ENCODE measurements at places on chromosomes 12 and 14.
A peak's percentile ranks its signal among the peaks of the same experiment; 100 is the strongest.

DNA sequence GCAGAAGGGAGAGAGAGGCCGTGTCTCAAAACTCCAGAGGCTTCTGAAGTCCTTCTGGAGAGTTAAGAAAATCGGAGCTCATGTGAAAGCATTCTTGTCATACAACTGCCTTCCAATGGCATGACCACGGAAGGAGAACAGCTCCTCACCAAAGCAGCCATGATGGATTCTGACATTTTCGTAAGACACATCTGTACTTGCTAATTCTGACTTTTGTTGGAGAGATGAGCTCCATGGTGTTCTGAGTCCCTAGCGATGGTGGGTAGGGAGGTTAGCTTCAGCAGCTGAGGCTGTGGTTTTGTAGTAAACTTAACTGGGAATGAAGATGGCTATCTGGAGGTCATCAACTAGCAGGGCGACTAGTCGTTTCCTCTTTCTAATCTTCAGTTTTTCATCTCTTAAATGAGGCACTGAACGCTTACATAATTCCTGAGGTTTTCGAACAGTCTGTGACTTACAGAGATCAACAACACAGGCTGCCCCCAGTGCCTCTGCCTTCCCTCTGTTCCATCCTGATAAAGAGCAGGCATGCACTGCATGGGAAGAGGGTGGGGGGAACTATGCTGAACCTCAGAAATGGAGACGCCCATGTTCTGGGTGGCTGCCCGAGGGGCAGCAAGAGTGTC lies 28.6 kb upstream of the DICER1 start:
- no peak for DNase-seq

GRCh38 chr14:49971156-49972130 lies 78.6 kb downstream of the ARF6 start:
- no peak for DNase-seq

DNA sequence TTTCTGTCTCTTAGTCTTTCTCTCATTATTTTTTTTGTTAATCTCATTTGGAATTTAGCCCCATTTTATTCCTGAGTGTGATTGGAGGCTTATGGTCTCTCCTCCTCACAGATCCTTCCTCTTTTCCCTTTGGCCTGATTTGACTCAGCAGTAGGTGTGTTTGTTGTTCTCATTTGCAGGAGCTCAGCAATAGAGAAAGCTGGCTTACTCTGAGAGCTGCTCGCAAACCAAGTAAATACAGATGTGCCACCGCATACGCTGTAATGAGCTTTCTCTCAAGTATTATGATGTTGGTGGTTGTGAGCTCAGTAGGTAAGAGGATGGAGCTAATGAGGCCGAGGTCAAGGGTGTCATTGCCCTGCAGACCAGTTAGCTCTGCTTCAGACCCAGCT lies 206.5 kb downstream of the ETV6 start:
- peak; percentile 94 for DNase-seq

- DNase-seq, result no peak
Observed at GRCh38 chr12:69068448-69068847, 135.5 kb upstream of the CPM start.

- DNase-seq, result no peak
Observed at GRCh38 chr12:14442221-14442881, 76.9 kb downstream of the ATF7IP start.

GRCh38 chr12:71392521-71393145 lies 47.0 kb upstream of the LGR5 start:
- peak; percentile 93 for DNase-seq

GRCh38 chr12:97601934-97602720 lies 139.5 kb downstream of the RMST start:
- DNase-seq, result no peak

GRCh38 chr14:32621585-32621984 lies 292.5 kb downstream of the AKAP6 start:
- DNase-seq, result peak; percentile 3

- no peak for DNase-seq
Observed at GRCh38 chr12:103799504-103799856, 41.6 kb downstream of the NT5DC3 start.

DNA sequence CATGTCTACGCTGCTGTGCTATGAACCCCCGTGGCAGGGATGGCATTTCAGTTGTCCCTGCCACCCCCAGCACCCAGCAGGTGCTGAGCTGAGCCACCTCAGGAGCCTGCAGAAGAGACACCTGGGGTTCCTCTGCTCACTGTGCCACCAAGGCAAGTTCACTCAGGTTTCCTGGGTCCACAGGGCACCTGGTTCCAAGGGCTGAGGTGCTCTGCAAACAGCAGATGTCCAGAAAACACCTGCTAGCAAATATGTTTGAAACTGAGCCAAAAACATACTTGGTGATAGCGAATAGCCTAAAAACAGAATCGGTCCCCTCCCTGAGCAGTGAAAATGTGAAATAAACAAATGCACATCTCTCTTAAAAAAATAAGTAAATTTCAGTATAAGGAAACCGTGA lies 35.6 kb upstream of the GPR68 start:
- DNase-seq, result peak; percentile 62

GRCh38 chr14:104137297-104138097 lies 890 bp upstream of the KIF26A start:
- DNase-seq, result peak; percentile 71

DNA sequence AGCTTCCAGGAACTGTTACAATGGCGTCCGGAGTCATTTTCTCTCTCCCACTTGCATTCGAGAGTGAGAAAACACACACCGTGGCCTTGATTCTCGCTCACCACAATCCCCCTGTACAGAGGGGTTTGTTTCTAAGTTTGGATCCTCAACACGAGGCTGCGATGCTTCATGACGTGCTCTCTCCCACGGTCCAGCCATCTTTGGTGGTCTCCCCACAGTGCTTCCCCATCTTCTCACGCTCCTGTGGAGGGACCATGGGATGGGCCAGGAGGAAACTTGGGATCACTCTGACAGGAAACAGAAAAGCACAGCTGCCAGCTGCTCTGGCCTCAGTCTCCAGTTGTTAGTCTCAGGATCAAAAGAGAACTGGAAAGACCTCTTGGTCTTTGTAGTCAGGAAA lies 28.1 kb downstream of the OR10P1 start:
- DNase-seq, result no peak

- DNase-seq, result no peak
Observed at GRCh38 chr12:55733021-55733555, 4.3 kb upstream of the CD63 start.

DNA sequence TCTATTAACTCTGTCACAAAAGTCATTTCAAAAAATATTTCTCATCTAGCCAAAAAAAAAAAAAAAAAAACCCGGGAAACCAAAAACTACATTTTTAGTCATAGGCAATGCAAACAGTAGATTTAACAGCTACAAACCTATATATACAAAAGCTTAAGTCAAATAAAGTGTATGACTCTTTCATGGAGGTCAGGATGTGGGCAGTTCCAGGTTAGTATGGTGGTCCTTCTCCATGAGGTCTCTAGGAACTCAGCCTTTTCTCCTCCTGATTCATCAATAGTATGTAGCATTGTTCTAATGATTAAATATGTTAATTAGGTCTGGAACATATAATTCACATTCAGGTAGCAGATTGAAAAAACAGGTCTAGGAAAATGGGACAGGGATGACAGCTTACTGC lies 586.5 kb downstream of the SLC16A7 start:
- DNase-seq, result no peak

- no peak for DNase-seq
Observed at GRCh38 chr12:107829271-107829670, 54.8 kb downstream of the ASCL4 start.

Measured in NCI-H510A treated with DMSO at 0.1 percent for 48 hours (cell line).